ENCODE measurements at places on chromosomes 5 and 9.
A peak's percentile ranks its signal among the peaks of the same experiment; 100 is the strongest.

DNA sequence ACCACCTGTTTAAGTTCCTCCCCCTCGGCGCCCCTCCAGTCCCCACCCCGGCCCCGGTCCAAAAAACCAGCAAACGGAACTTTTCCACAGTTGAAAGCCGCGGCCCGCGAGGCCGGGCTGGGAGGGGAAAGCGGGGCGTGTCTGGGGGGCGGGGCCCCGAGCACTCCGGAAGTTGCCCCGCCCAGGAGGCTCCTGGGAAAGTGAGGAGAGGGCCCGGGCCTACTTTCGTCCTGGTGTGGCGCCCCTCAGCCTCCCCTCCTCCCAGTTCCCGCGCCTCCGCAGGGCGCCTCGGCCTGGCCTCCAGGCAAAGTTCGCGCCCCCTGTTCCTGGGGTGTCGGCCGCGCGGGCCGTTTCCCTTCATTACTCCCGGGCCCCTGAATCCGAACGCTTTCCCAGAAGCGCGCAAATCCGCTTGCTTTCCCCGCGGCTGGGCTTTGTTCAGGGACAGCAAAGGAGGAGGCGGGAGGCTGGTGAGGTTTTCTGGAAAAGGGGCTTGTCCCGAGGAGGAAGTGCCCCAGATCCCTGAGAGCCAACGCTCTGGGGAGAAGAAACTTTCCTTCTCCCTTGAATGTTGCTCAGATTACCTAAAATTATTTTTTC, 4.5 kb upstream of the DMRT3 start:
- peak; percentile 35 for DNase-seq

DNA sequence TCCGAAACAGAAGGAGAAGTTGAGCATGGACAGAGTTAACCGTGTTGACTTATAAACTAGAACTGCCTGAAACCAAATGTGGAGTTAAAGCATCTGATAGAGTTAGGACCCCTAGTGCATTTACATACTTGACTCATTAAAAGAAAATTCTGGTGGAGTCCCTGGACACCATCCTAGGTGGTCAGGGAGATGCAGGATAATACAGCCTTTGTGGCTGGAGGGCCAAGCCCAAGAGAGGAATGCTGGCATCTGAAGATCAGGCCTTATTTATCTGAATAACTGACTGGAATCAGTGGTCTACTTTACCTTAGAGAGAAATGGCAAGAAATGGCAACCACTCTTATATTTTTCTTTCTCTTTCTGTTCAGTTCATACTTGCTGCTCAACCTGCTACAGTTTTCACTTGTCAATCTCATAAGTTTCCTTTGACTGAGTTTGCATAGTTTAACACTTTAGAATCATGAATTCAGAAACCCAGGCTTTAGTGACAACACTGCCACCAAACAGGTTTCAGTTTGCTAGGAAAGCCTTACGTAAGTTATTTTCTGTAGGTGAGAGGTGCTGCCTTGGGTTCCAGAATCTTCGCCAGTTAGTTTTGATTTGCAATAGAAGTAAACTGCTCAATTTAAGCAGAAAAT, 10.2 kb downstream of the CMYA5 start:
- no peak for DNase-seq

- peak; percentile 16 for DNase-seq
Measured at GRCh38 chr9:27352457-27353165, 55.7 kb upstream of the EQTN start.

GRCh38 chr9:113588242-113588810, 124.8 kb downstream of the RGS3 start:
- no peak for DNase-seq

DNA sequence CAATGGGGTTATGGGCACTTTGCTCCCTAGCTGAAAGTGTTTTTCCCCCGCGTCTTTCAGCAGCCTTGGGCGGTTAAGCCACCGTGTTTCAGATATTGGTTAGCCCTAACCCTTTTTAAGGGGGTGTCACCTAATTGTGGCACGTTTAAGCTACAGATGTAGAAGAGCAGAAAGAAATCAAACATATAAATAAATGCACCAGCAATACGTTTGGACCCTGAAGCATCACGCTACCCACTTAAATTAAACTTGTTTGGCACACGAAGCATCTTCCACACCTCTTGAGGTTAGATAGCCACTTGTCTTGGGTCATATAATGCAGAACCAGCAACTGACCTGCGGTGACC, 768 bp downstream of the YTHDC2 start:
- DNase-seq: no peak

GRCh38 chr5:176790941-176791340, 19.4 kb upstream of the UNC5A start:
- no peak for DNase-seq
